ENCODE measurements at places on chromosomes 2 and 18.

DNA sequence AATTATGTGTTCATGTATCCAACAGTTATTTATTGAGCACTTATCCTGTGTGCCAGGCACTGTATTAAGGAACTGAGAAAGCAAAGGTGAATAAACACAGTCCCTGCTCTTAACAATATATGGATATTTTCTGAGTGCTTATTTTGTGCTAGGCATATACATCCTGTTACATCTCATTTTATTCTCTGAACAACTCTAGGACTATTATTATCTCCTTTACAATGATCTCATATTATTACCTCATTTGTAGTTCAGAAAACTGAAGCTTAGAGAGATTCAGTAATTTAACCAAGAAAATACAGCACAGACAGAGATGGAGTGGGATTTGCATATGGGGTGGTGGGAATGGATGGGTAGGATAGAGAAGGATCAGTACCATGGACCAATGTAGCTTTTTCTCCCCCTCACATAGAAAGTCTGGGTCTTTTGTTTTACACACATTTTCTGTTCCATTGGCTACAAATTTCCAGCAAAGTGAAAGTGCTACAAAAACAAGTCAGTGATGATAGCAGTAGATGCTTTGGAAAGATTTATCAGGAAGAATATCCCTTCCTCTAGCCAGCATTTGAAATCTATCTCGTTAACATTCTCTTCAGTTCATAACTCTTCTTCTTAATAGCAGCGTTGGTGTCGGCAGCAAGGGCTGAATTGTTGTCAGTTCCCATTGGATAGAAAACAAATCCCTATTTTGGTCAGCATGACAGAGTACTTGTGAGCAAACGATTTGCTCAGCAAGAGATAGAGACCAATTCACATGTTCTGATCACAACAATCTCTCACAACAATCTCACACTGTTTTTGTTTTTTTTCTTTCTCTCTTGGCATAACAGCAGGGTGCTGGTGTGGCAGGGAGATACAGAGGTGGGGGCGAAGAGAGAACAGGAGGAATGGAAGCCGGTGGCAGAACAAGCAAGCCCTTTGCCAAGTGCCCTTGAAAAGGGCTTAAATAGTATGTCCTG is 102.2 kb upstream of the KCTD1 start:
- DNase-seq = no peak

GRCh38 chr2:65035351-65035943 is 20.8 kb upstream of the CEP68 start:
- no peak for DNase-seq

GRCh38 chr2:99444222-99444621 is 45.6 kb downstream of the REV1 start:
- DNase-seq = no peak

GRCh38 chr2:15275346-15275745 is 285.8 kb downstream of the NBAS start:
- DNase-seq = no peak

GRCh38 chr2:122384768-122385333 is 629.4 kb downstream of the TSN start:
- no peak for DNase-seq

All from stimulated activated CD4-positive, alpha-beta T cell treated with anti-CD3 and anti-CD28 coated beads, TNF-alpha, amount 100 ng/mL, for 4 hours (primary cell).